ENCODE measurements at places on chromosomes 6 and 20. TPM values are rescaled to one million over a fixed set of nuclear protein-coding genes. Genes with fewer than 3 reads are reported as not detected.

ANGPT4 gene
- not detected for total RNA-seq

GLP1R gene
- 0.09 TPM for total RNA-seq

LKAAEAR1 gene
- total RNA-seq: 0.23 TPM

SYNDIG1 gene
- not detected for total RNA-seq

PCK1 gene
- total RNA-seq: not detected

PPP1R16B gene
- total RNA-seq: 133 TPM

ZNF165 gene
- total RNA-seq: 0.47 TPM

COL9A3 gene
- 0.47 TPM for total RNA-seq

SLC17A2 gene
- not detected for total RNA-seq

Measured in activated CD4-positive, alpha-beta T cell treated with anti-CD3 and anti-CD28 coated beads, Interleukin-2, amount 10 ng/mL, durations not matched to agents 24 days and 14 days (primary cell).